Mucosa of descending colon (tissue), 3 donors: ENCODE measurements at places on chromosomes 16 and 17.

DNA sequence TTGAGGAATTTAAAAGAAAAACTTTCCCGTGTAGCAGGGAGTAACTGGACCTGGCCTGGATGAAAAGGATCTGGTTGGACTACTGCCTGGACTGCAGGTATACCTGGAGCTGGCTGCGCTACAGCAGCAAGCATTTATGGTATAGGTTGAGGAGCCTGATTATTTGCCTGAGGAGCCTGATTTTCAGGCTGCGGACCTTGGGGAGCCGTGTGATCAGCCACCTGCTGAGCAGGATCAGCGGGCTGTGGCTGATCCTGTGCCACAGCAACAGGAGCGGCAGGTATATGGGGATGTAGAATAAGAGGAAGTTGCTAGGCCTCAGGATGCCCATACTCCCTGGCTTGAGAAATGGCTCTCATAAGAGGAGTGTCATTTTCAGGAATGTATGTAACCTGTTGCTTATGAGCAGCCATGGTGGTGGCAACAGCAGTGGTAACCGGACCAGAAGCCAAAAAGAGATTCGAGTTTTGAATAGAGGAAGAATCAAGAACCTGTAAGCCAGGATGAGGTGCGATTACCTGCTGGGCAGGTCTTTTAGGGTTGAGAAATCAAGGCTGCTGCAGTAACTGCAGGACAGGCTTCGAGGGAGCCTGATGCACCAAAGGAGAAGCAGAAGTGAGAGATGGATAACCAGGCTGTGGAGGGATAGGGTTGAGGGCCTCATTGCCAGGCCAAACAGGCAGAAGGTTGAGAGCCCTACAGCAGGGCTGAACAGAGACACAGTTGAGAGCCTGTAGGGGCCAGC is 60.9 kb upstream of the ARL4D start:
- DNase-seq, result no peak

DNA sequence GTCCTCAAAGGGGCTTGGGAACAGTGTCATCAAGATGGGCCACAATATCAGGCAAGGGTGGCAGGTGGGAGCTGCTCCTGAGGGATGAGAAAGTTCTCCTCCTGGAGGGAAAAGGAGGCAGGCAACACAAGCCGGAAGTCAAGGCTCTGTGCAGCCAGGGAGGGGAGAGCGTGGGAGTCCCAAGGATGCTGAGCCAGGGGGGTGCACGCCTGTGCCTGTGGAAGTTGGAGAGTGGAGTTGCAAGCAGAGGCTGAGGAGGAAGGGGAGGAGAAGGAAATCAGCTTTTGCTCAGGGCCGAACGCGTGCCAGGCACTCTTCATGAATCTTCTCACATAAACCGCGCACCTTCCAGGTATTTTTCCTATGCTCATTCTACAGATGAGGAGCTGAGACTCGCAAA is 7.4 kb upstream of the SLC13A2 start:
- DNase-seq, result no peak

- no peak for DNase-seq
These were observed 17.7 kb downstream of the POLR3E start for GRCh38 chr16:22314661-22315626.

DNA sequence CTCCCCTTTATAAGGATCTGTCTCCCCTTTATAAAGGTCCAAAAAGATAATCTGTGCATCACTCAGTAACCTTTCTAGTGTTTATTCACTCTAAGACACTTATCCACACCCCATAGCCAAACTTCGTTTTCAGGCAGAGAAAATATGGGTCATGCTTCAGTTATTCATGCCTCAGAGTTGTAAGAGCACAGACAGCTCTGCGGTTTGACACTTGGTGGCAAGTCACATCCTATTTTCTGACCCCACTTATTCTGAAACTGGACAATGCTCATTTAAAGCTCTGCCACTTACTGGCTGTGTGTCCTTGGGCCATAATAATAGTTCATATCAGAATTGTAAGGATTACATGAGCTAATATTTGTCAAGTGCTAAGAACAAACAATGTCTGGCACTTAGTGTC is 2.0 kb upstream of the KRTAP2-1 start:
- DNase-seq, result no peak

DNA sequence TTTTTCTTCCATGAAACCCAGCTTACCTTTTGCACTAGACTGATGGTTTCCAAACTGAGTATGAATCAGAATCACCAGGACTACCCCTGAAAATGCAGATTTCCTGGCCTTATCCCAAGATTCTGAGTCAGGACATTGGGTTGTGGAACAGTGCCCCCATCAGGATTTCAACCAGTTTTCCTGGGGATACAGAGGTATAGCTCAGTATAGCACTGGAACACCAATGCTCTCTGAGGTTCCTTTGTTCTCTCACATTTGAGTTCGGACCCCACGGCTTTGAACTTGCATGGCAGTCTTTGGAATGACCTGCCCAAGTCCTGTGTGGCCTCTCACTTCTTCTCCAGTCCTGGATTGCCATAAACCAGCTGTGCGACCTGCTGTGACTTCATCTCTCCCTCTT is 12.8 kb upstream of the CCL8 start:
- DNase-seq, result no peak

DNA sequence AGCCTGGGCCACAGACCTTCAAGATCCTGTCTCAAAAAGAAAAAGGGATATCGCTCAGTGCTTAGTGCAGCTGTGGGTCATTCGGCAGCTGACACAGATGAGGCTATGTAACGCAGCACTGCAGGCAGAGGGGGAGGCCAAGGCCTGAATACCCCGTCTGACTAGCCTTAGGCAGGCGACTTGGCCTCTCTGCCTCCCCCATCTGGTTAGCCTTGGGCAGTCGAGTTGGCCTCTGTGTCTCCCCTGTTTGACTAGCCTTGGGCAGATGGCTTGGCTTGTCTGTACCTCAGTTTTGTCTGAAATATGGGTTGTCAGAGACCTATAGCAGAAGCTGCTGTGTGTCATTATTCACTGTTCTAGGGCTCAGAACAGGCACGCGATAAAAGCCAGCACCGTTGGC is 10.0 kb downstream of the SPATA33 start:
- DNase-seq, result no peak

GRCh38 chr17:78120971-78121800 is 7.4 kb downstream of the TMC6 start:
- no peak for DNase-seq

GRCh38 chr17:56699186-56699894 is 105.8 kb downstream of the NOG start:
- peak; percentile 49 for DNase-seq

DNA sequence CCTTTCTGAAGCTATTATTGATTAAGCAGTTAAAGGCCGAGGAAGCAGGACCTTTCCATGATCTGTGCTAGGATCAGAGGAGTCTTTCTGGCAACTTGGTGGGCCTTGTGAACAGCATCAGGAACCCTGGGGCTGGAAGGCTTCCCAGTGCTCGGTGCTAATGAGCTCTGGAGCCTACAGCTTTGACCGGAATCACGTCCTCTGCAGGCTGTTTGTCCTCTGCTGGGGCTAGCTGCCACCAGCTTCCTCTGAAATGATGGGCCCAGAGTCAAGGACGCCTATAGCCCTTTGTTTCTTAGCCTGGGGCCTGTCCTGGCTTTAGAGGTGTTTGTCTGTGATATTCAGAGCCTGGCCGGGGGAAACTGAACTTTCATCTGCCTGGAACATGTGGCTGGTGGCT is 111.6 kb downstream of the SHISA9 start:
- DNase-seq, result no peak

- peak; percentile 50 for DNase-seq
These were observed 394.0 kb downstream of the CA10 start for GRCh38 chr17:51764387-51764971.

- no peak for DNase-seq
These were observed 11.7 kb downstream of the SPG7 start for GRCh38 chr16:89519881-89520280.

- no peak for DNase-seq
These were observed 5.4 kb upstream of the STAC2 start for GRCh38 chr17:39231091-39231561.
